ENCODE measurements at places on chromosomes 7 and 10.

- DNase-seq, result peak; percentile 61
Measured at GRCh38 chr10:110149259-110149658, 58.1 kb upstream of the MXI1 start.

GRCh38 chr10:13072339-13072738 lies 27.6 kb upstream of the OPTN start:
- no peak for DNase-seq

DNA sequence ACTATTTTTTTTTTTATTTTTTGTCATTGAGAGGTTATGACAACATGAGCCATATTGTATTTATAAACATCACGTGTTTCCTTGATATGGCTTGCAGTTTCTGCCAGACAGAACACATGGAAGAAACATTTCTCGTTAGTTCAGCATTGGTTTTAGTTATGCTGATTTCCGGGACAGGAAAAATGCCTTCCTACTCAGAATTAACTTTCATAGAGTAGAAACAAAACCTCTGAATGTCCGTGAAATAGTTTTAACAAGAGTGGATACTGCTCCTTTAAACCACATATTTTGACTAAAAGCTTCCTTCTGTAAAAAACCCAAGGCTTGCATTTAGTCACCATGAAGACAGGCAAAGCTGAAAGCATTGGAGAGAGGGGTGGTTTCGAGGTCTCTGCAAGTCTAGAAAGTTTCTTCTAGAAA lies 240.4 kb downstream of the KIAA1217 start:
- DNase-seq, result no peak

DNA sequence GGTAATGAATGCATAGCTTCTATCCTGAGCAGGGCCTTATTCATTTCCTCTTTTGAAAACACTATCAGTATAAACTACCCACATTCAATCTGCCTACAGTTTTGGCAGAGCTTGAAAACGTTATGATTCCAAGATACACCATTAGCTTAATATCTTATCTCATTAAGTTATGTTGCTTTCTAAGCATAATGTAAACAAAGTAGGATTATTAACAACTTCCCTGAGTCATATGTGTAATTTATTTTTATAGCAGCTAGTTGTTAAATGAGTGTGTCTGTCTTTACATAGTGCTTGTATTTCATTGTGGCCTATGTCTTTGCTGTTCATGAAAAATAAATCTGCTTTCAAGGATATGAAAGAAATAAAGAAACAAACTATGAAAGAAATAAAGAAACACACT lies 106.2 kb upstream of the DLX6 start:
- DNase-seq, result no peak

- DNase-seq, result no peak
Measured at GRCh38 chr7:70347463-70348254, 749.4 kb downstream of the AUTS2 start.

DNA sequence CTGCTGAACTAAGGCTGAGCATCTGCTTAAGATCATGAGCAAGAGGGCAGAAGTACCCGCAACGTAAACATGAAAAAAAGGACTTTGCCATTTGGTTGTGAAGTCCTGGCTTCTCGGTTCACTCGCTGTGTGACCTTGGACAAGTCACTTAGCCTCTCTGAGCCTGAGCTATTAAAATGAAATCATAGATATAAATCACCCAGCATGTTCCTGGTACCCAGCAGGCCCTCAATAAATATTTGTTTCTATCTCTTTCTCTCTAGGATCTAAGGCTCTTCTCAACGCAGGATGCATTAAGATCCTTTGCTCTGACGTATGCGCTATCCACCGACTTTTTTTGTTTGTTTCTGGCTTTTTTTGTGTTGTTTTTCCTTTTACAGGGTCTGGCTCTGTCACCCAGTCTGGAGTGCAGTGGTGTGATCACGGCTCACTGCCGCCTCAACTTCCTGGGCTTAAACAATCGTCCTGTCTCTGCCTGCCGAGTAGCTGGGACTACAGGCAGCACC lies 6.7 kb downstream of the HIP1 start:
- no peak for DNase-seq

- DNase-seq, result no peak
Measured at GRCh38 chr7:74418538-74418937, 35.2 kb upstream of the GTF2IRD1 start.

DNA sequence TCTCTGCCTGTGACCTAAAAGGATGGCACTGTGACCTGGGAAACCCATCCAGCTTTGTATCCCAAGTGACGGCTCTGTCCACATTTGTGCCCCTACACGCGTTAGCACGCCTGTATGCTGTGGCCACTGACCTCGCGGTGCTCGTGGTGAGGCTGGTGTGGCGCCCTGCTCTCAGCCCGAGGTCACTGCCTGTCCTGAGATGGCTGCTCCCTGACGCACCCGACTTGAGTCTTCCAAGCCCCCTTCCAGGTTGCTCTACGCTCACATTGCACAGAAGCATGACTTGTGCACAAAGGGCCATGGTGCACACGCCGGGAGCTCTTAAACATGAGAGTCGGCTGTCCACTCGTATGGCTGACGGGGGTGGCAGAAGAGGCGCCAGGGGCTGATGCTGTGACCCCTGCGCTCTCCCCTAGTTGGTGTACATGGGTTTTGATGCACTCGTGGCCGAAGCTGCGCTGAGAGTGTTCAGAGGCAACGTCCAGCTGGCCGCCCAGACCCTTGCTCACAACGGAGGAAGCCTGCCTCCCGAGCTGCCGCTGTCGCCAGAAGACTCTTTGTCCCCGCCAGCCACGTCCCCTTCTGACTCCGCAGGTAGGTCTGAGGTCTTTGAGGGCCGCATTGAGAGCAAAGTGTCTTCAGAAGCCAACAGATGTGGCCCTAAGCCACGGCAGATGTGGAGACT lies 33.5 kb downstream of the WDR86 start:
- DNase-seq, result no peak

DNA sequence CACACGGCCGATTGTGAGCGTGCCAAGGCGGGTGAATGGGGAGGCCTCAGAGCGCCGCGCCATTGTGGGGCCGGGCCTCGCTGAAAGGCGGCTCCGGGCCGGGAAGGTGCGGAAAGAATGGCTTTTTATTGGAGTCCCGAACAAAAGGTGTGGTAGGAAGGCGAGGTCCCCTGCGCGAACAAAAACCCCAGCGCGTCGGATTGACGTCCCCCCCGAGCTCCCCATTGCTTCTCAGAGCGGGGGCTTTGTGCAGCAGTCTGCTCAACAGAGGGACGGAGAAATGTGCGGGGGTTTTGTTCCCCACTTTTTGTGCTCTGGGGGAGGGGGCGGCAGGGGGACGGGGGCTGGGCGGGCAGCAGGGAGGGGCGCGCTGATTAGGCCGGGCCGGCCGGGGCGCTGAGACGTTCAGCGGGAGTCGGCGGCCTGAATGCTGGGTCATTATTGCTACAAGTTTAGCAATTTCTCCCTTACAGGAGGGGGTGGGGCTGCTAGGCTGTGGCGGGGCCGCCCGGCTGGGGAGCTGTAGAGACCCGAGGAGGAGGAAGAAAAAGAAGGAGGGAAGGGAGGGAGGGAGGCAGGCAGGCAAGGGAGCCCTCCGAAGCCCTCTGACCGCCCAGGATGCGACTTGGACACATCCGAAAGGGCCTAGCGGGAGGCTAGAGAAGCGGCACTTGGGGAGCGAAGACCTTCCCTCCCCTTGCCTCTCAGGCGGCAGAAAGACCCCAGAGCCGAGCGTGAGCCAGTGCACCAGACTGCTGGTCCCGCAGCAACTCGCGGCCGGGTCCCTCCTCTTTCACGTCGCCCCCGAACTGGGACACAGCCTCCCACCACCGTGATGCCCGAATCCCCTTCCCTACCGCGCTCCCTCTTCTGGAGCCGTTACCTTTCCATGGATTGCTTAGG lies 4.6 kb downstream of the NKX2-3 start:
- DNase-seq, result peak; percentile 14

- no peak for DNase-seq
Measured at GRCh38 chr7:135375908-135376699, 133.8 kb downstream of the CNOT4 start.

- no peak for DNase-seq
Measured at GRCh38 chr10:672203-672602, 17.3 kb downstream of the DIP2C start.

DNA sequence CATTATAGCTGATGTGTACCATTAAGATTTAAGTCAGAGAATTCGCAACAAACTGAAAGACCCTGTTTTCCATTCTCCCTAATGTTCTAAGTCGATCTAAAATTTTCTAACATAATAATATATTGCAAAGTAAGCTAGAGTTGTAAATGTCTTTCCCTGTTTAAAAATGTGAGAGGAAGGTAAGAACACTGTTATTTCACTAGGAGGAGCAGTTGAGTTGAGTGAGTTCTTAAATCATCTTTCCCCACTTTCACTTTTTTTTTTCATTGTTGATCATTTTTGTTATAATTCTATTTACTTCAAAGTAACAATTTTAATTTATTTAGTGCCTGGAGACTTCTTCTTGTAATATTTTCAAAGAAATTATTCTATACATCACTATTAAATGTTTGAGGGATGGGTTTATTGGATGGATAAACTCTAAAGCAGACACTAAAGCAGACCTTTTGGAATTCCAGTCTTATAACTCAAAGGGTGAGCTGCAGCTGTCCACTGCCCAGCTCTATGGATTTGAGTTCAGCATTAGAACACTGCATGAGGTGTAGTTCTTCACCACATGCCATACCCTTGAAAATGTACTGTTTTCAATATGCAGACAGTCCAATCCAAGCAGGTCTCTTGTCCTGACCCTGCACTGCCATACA lies 181.3 kb upstream of the FZD1 start:
- no peak for DNase-seq

DNA sequence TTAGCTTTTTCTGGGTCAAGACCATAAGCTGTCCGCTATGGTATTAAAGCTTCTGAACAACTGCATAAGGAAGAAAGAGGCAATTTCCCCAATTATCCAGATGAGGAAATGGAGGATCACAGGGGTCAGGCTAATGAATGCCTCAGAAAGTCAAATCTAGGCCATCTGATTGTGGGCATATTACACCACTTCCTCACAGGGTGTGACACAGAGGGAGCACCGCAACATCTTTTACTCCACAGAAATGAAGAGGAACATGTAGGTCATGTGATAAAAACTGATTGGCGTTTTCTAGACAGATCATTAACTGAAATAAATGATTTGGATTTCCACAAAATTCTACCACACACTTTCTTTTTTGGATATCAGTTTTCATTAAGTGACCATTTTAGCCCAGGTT lies 384.4 kb downstream of the PARD3 start:
- no peak for DNase-seq

DNA sequence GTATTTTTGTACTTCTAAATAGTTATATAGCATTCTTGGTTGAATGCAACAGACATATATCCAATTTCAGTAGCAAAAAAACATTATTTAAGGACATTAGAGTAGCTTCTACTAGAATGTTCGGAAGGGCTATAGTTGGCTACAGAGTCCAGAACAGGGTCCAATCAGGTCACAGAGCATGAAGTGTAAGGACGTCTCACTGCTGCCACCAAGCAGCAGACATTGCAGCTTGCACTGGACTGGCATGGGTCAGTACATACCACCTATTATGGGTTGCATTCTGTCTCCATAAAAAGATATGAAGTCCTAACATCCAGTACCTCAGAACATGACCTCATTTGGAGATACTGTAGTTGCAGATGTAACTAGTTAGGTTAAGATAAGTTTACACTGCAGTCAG lies 87.3 kb downstream of the LHFPL3 start:
- no peak for DNase-seq

GRCh38 chr7:348480-348844 lies 58.5 kb downstream of the FOXL3 start:
- DNase-seq, result no peak

GRCh38 chr7:111864291-111864976 lies 302.1 kb upstream of the IMMP2L start:
- no peak for DNase-seq

- no peak for DNase-seq
Measured at GRCh38 chr7:10034843-10035556, 938.7 kb upstream of the PHF14 start.

GRCh38 chr10:106439366-106439765 lies 725.1 kb downstream of the SORCS1 start:
- DNase-seq, result no peak

DNA sequence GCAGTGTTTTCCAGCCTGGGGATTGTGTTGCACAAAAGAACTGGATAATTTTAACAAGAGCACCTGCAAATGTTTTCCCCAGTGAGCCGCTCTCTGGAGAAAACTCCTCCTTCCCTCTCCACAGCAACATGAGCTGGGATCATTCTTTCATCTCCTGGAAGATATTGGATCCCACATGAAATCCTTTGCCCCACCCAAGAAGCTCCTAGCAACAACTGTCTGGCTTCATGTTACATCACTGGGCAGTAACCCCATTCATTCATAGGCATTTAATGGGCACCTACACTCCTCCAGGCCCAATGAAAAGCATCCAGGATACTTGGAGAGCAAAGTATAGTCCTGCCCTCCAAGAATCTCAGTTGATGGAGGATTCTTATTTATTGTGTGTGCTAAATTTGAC lies 27.2 kb downstream of the LSM5 start:
- DNase-seq, result no peak

DNA sequence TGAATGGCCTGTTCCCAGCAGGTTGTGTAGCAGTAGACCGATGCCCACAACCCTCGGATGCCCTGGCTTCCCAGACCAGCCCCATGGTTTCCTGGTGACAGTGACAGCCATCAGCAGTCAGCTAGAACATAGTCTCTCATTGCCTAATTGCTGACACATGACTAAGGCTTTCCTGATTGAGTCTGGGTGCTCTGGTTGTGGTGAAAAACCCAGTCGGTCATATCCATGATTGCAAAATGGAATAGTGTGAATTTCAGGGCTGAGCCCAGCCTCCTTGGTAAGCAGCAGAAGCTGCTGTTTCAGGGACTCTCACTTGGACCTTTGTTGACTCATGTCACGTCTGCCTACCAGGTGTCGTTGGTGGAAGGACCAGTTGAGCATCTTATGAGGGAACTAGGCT lies 36.6 kb downstream of the POR start:
- DNase-seq, result no peak

- DNase-seq, result peak; percentile 75
Measured at GRCh38 chr10:84214612-84215235, 10.6 kb downstream of the LRIT2 start.

DNA sequence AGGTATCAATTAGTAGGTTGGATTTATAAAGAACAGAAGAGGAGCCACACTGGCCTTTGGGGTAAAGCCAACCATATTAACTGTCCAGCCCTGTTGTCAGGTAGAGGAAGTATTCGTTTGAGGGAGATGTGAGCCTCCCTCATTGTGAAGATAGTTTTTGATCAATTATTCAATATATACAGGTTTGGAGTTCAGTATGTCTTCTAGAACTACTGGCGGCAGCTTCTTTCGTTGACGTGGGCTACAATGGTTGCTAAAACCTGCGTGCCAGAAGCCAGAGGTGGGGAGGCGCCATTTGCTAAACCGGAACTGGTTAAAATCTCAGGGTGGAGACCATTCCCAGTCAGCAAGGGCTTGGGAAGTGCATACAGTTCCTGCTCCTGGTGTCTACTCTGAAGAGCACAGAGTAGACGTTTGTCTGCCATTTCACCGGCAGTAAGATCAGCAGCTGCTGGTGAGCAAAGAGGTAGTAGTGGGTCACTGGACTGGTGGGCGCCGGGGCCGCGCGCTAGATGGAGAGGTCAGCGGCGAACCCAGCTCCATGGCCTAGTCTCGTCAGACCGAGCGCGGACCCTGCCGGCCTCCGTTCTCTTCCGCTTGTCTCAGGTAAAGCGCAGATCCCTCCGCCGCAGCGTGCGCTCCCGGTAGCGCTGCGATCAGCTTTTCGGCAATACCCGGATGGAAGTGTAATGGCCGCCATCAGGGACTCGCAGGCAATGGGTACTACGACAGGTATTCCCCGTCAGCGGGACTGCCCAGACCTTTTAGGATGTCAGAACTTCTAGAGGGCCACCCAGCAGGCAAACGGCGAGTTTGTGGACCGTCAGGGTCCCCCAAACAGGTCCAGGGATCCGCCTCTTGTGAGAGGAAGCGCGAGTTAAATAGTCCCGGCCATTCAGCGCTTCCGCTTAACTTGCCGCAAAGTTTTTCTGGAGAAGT lies at the start of gene ZNF518A:
Gene ZNF518A (plus strand): TSS at position 911 of the 939 bp plus-strand sequence. CDS start 26,026 bp downstream, outside the sequence.
- peak; percentile 96 for DNase-seq
